ENCODE measurements at places on chromosomes 3 and 15. TPM values are rescaled to one million over a fixed set of nuclear protein-coding genes. Genes with fewer than 3 reads are reported as not detected.

GRCh38 chr15:28975766-28976179 lies 90.0 kb downstream of the APBA2 start:
- H3K4me1 ChIP-seq = peaks cover 2% of the 10 kb centered on the region
- peak; percentile 83 for DNase-seq
- no peaks in the 10 kb centered on the region for H3K27me3 ChIP-seq
- H3K36me3 ChIP-seq = no peaks in the 10 kb centered on the region

GRCh38 chr3:56860351-56860750 lies 58.6 kb upstream of the ARHGEF3 start:
- no peak overlapping the region for H3K4me3 ChIP-seq
- no peak for DNase-seq
- no peak overlapping the region for H3K27ac ChIP-seq
- H3K4me1 ChIP-seq = peaks cover 15% of the 10 kb centered on the region
- H3K27me3 ChIP-seq = no peaks in the 10 kb centered on the region

DNA sequence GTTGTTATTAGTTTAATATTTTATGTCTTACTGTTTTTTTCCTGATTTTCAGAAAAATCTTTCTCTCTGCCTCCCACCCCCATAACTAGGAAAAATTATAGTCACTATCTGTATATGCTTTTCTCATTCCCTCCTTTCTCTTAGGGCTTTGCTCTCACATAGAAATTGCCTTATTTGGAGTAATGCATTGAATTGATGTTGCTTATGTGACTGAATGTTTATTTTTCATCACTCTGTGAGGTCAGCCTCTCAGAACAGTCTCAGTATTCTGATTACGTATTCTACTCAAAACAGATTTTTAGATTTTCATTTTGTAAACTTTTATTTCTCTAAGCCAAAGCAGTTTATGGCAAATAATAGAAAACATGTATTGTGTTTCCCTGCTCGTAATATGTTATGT lies 121.0 kb downstream of the SLMAP start:
- no peak overlapping the region for H3K4me3 ChIP-seq
- no peaks in the 10 kb centered on the region for H3K4me1 ChIP-seq
- peaks cover 4% of the 10 kb centered on the region for H3K36me3 ChIP-seq
- H3K27ac ChIP-seq = no peak overlapping the region
- no peak for DNase-seq

- DNase-seq = peak; percentile 82
- no peak overlapping the region for H3K27ac ChIP-seq
- no peaks in the 10 kb centered on the region for H3K36me3 ChIP-seq
- H3K27me3 ChIP-seq = no peaks in the 10 kb centered on the region
- no peak overlapping the region for H3K4me3 ChIP-seq
These were observed 123.6 kb downstream of the LIPC start for GRCh38 chr15:58555162-58556027.

- peaks cover 18% of the 10 kb centered on the region for H3K36me3 ChIP-seq
- H3K4me1 ChIP-seq = no peaks in the 10 kb centered on the region
- H3K27me3 ChIP-seq = no peaks in the 10 kb centered on the region
- no peak overlapping the region for H3K4me3 ChIP-seq
- DNase-seq = no peak
These were observed 305.6 kb upstream of the LRRFIP2 start for GRCh38 chr3:37479981-37480380.

DNA sequence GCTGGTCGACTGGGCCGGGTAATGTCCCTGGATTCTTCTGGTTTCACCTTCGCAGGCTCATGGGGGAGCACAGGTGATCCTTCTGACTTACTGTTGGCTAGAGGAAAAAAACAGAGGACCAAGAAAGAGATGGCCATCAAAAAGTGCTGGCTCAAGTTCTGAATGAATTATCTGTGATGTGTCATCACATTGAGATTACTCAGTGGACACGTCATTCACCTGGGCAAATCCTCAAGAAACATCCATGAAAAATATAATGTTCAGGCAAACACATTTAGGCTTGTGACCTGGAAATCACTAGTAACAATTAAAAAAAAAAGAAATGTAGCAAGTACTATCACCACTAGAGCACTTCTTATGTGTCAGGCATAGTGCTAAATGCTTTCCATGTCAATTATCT lies 81.5 kb upstream of the SLC2A2 start:
- no peak for DNase-seq
- H3K27ac ChIP-seq = no peak overlapping the region
- H3K27me3 ChIP-seq = no peaks in the 10 kb centered on the region
- H3K4me3 ChIP-seq = no peak overlapping the region

- H3K4me3 ChIP-seq = no peak overlapping the region
- H3K4me1 ChIP-seq = no peaks in the 10 kb centered on the region
- no peaks in the 10 kb centered on the region for H3K36me3 ChIP-seq
- DNase-seq = peak; percentile 51
- no peak overlapping the region for H3K27ac ChIP-seq
These were observed 470.2 kb upstream of the TPRG1 start for GRCh38 chr3:188701485-188701969.

GRCh38 chr3:141385406-141386125 lies 17.3 kb downstream of the ZBTB38 start:
- no peaks in the 10 kb centered on the region for H3K27me3 ChIP-seq
- H3K36me3 ChIP-seq = no peaks in the 10 kb centered on the region
- DNase-seq = no peak
- no peaks in the 10 kb centered on the region for H3K4me1 ChIP-seq
- H3K4me3 ChIP-seq = no peak overlapping the region
- no peak overlapping the region for H3K27ac ChIP-seq

- H3K4me3 ChIP-seq = no peak overlapping the region
- peaks cover 37% of the 10 kb centered on the region for H3K36me3 ChIP-seq
- H3K27ac ChIP-seq = no peak overlapping the region
- H3K27me3 ChIP-seq = no peaks in the 10 kb centered on the region
- H3K4me1 ChIP-seq = no peaks in the 10 kb centered on the region
These were observed 2.6 kb downstream of the DPH3 start for GRCh38 chr3:16262174-16262573.

DNA sequence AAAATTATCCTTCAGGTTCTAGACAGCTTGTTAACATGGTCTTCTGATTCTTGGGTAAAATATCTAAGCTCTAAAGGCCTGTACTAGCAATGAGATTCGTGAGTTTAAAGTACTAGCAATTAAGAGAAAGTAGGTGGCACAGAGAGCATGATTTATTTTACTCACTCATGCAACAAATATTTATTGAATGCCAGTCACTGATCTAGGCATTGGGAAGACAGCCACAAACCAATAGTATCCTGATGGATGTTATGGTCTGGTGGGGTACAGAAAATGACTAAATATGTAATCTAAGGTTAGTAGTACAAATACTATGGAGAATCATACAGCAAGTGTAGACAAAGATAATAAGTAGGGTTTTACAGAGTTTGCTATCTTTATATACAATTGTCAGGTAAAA lies 751.3 kb downstream of the ZNF385D start:
- no peaks in the 10 kb centered on the region for H3K27me3 ChIP-seq
- DNase-seq = no peak
- H3K27ac ChIP-seq = no peak overlapping the region
- peaks cover 7% of the 10 kb centered on the region for H3K4me1 ChIP-seq

- H3K4me3 ChIP-seq = peak overlapping the region; percentile 89
- H3K27ac ChIP-seq = no peak overlapping the region
These were observed 2.7 kb downstream of the P3H2 start for GRCh38 chr3:190117981-190118380.

GRCh38 chr15:88741671-88742070 lies 61.6 kb upstream of the ACAN start:
- no peaks in the 10 kb centered on the region for H3K36me3 ChIP-seq
- H3K27ac ChIP-seq = no peak overlapping the region
- H3K27me3 ChIP-seq = peaks cover 3% of the 10 kb centered on the region
- no peaks in the 10 kb centered on the region for H3K4me1 ChIP-seq
- no peak for DNase-seq
- H3K4me3 ChIP-seq = no peak overlapping the region

DNA sequence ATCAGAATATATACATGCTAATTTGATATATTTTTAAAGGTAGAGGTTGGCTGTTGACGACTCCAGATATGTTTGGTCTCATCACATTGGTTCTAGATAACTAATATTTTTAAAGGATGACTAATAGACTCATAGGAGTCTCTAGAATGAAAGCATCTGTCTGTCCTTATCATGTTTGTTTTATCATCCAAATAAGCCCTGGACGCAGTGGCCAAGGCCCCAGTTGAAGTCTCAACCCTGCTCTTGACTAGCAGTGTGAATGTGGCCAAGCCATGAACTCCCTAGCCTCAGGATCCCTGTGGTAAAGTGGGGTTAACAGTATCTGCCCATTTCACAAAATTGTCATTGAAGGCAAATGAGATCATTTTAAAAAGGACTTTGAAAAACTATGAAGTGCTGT lies 53.6 kb downstream of the ABHD2 start:
- no peaks in the 10 kb centered on the region for H3K36me3 ChIP-seq
- no peak for DNase-seq
- H3K4me1 ChIP-seq = no peaks in the 10 kb centered on the region
- H3K4me3 ChIP-seq = no peak overlapping the region
- H3K27me3 ChIP-seq = no peaks in the 10 kb centered on the region

DNA sequence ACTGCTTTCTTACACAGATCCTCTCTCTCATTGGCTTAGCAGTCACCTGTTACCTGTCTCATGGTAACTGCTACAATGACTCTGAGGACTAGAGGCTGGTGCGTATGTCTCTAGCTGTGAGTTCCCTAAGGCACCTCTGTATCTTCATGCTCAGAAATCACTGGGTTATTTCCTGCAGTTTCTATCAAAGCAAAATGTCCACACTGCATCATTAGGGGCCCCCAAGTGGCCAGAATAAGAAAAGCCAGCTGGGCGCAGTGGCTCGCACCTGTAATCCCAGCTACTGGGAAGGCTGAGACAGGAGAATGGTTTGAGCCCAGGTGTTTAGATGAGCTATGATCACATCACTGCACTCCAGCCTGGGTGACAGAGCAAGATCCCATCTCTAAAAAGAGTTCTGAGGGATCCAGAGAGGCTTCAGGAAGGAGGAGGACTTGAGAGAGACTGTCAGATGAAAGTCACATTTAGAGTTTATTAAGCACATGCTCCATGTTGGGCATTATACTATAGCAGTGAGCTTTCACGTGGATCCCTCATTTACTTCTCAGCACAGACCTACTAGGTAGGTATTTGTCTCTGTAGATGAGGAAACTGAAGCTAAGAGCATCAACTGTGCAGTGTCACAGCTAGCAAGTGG lies 2.3 kb upstream of the VPS18 start:
- H3K4me1 ChIP-seq = peaks cover 3% of the 10 kb centered on the region
- H3K27ac ChIP-seq = no peak overlapping the region
- H3K4me3 ChIP-seq = no peak overlapping the region
- peaks cover 16% of the 10 kb centered on the region for H3K27me3 ChIP-seq

GRCh38 chr15:27324886-27325615 lies 354.1 kb downstream of the GABRG3 start:
- no peaks in the 10 kb centered on the region for H3K4me1 ChIP-seq
- H3K27me3 ChIP-seq = no peaks in the 10 kb centered on the region

- H3K4me3 ChIP-seq = no peak overlapping the region
- H3K27ac ChIP-seq = no peak overlapping the region
These were observed 8.8 kb upstream of the A4GNT start for GRCh38 chr3:138140940-138141339.

DNA sequence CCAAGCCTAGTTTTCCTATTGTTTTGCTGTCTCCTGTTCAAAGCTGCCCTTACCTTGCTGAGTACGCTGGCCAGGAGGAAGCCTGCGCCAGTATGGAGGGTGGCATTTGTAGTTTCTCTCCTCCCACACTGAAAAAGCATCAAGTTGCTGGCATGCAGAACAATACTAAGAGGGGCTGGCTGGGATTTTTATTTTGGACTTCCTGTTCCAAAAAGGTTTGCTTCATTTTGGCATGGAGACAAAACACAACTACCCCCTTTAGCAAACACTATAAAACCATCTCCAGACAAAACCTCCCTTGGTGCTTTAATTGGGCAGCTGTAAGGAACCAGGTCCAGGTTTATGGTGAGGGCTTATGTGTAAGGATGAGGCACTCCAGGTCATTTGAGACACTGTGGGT lies 457.6 kb downstream of the PDCD6IP start:
- H3K27ac ChIP-seq = no peak overlapping the region
- H3K4me1 ChIP-seq = peaks cover 14% of the 10 kb centered on the region
- H3K4me3 ChIP-seq = no peak overlapping the region
- H3K36me3 ChIP-seq = no peaks in the 10 kb centered on the region
- H3K27me3 ChIP-seq = no peaks in the 10 kb centered on the region

GRCh38 chr3:78706906-78707523 lies 1060.8 kb downstream of the ROBO1 start:
- no peak overlapping the region for H3K4me3 ChIP-seq
- no peaks in the 10 kb centered on the region for H3K36me3 ChIP-seq
- no peaks in the 10 kb centered on the region for H3K4me1 ChIP-seq

DNA sequence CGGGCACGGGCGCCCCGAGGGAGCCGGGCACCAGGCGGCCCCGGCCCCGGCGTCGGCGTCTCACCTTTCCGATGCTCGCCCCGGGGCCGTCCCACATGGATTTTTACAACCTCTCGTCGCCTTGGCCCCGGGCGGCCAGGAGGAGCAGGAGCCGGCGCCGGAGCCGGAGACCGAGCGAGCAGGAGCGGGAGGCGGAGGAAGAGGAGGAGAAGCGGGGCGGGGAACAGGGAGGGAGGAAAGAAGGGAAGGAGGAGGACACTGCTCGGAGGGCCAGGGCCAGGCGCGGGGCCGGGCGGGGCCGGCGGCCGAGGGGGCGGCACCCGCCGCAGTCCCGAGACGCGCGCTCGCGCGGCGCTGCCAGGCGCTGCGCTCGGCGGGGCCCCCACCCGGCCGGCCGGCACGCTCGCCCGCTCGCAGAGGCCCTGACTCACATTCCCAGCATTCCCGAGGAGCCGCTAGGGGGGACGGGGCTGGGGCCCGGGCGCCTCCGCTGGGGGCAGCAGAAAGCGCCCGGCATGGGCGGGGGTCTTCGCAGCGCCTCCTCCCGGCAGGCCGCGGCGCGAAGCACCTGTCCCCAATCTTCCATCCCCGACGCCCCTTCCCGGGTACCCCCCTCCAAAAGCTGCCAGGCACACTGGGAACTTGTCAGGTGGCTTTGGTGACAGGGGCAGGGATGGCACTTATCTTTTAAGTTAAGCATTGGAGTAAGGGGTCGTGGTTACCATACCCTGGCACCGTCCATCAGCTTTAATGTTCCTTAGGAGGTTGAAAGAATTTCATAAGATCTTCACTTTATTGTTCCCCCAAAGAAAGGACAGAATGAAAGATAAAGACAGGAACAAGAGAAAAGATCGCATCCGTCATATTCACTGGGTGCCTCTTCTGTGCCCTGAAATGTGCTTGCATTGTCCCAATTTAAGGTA lies at the start of gene ERC2:
Gene ERC2, minus strand, starts transcription at position 284 of the 923 bp plus-strand sequence.
- H3K4me1 ChIP-seq = no peaks in the 10 kb centered on the region
- H3K27ac ChIP-seq = no peak within 1 kb of the TSS
- H3K36me3 ChIP-seq = no peaks in the 10 kb centered on the region

The GOLGA8N gene
- 3.7 TPM for total RNA-seq

The ZNF717 gene
- total RNA-seq = 15.2 TPM

The SLC35A5 gene
- total RNA-seq = 43.2 TPM

The ALDH1A2 gene
- not detected for total RNA-seq

The C3orf22 gene
- total RNA-seq = not detected

The SLC15A2 gene
- 0.73 TPM for total RNA-seq

The ECE2 gene
- 0.11 TPM for total RNA-seq

The MAP6D1 gene
- total RNA-seq = 4.0 TPM

The MB21D2 gene
- 8.2 TPM for total RNA-seq
